Stimulated activated naive B cell treated with anti-CD40 and anti-IgM and Interleukin-4, amounts not matched to agents 10 μg/mL and 1 μg/mL and 100 μg/mL, for 72 hours (primary cell): ENCODE measurements at places on chromosomes 3 and 15.

DNA sequence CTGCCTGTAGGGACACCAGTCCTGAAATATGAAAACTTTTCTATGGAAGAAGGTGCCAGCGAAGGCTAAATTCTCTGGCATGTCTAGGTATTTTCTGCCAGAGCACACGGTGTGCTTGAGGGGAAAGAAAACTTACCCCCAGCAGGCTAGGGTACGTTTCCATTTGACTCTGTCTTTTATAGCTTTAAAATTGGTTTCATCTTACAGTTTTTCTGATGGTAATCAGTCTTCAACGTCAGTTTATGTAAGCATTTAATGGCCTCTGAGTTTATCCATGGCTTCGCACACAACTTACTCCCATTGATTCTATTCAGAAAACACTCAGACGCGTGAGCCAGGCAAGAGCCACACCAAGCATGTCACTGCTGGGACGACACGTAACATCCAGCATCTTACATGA, 249.7 kb downstream of the ADAMTS17 start:
- H3K4me1 ChIP-seq, result no peaks in the 10 kb centered on the region
- no peaks in the 10 kb centered on the region for H3K36me3 ChIP-seq
- no peak for DNase-seq
- H3K27ac ChIP-seq, result no peak overlapping the region
- H3K4me3 ChIP-seq, result no peak overlapping the region

DNA sequence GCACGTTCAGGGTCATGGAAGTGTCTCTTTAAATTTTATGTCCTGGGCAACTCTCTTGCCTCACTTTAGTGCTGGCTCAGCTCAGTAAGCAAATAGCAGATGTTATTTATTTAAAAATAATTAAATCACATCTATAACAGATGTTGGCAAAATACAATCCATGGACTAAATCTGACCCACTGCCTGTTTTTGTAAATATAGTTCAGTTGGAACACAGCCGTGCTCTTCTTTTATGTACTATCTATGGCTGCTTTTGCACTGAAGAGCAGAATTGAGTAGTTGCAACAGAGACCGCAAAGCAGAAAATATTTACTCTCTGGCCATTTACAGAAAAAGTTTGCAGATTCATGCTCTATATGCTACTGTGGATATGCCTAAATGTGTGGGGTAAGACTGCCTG, 79.2 kb downstream of the SAMMSON start:
- H3K4me1 ChIP-seq, result no peaks in the 10 kb centered on the region
- H3K27me3 ChIP-seq, result peaks cover 29% of the 10 kb centered on the region
- no peak overlapping the region for H3K27ac ChIP-seq
- no peak overlapping the region for H3K4me3 ChIP-seq
- no peak for DNase-seq

- no peak for DNase-seq
- H3K27me3 ChIP-seq, result no peaks in the 10 kb centered on the region
- H3K4me1 ChIP-seq, result no peaks in the 10 kb centered on the region
- no peak overlapping the region for H3K27ac ChIP-seq
- no peak overlapping the region for H3K4me3 ChIP-seq
These were observed 179.4 kb downstream of the SHOX2 start for GRCh38 chr3:157926822-157927221.

DNA sequence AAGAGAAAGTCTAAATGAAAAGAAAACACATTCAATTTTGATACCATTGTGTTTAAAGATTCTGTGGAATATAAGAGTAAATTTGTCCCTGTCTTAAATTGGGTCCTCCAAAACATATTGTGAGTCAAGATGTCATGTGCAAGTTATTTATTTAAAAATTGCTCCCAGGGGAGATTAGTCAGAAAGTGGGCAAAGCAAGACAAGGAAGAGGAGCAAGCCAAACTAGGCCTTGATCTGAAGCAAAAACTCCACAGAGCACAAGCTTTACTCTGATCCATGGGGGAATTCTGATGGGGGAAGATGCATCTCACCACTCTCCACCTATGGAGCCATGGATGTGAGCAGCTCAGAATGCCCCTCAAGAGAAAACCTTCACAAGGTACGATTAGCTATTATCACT, 342.8 kb upstream of the IL12A start:
- no peaks in the 10 kb centered on the region for H3K36me3 ChIP-seq
- no peak overlapping the region for H3K4me3 ChIP-seq
- no peaks in the 10 kb centered on the region for H3K4me1 ChIP-seq
- DNase-seq, result no peak

DNA sequence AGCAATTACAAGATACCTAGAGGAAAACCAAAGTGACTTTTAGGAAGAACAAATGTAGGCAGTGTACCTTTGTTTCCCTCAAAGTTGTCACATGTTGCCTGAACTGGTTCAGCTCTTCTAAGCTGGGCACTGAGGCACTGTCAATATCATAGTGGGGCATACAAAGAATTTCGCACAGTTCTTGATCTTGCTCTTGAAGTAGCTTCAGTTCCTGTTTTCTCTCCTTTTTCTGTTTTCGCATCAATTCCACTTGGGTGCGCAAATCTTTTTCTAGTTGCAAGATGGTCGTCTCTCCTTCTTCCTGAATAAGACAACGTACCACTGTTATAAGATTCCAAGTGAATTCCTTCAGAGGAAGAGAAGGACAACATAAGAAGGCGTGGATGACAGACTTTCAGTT, 12.7 kb downstream of the PRC1 start:
- H3K4me1 ChIP-seq, result peaks cover 16% of the 10 kb centered on the region
- H3K4me3 ChIP-seq, result peak overlapping the region; percentile 51
- DNase-seq, result peak; percentile 16
- peak overlapping the region; percentile 38 for H3K27ac ChIP-seq
- H3K27me3 ChIP-seq, result no peaks in the 10 kb centered on the region
- peaks cover 13% of the 10 kb centered on the region for H3K36me3 ChIP-seq

DNA sequence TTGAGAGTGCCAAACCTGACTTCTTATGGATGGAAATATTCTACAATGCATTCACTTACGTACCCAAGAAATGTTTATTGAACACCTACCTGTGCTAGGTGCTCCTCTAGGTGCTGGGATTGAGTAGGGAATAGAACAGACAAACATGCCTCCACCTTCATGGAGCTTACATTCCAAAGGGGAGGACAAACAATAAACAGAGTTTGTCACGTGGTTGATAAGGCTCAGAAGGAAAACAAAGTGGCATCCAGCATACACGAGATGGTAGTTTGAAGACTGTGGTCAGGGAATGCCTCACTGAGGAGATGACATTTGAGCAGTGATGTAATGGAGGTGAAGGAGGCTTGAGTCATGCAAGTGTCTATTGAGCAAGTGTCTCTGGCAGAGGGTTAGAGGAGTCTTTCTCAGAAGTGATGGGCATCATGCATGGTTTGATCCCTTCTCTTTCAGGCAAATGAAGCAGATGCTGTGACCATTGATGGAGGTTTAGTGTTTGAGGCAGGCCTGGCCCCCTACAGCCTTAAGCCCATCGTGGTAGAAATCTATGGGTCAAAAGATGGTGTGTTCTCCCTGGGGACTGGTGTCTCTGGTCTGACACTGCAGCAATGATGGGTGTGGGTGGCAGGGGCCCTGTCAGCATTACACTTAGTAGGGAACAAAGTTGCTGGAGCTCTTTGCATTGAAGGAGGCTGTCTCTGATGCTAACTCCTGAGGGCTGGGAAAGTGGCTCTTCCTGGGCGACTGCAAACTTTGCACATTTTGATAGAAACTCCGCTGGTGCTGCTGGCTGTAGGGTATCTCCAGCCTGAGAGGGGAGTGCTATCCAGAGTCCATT, 29.7 kb upstream of the TOPBP1 start:
- H3K4me1 ChIP-seq, result no peaks in the 10 kb centered on the region
- H3K27me3 ChIP-seq, result peaks cover 14% of the 10 kb centered on the region
- H3K36me3 ChIP-seq, result no peaks in the 10 kb centered on the region
- H3K4me3 ChIP-seq, result no peak overlapping the region

DNA sequence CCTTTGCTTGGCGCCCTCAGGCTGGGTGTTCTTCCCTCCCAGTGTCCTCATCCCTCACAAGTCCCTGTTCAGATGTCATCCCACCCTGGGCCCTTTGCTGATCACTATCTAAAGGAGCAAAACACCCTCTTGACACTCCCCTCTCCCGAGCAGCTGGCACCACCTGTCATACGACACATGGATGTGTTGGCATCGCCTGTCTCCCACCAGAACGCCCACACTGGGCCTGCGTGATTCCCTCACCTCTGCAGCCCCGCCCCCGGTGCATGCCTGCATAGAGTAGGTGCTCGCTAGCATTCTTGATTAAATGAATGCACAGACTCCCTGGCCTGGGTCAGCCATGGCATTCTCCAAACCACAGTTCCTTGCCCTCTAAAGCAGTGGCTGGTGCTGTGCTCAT, 75.8 kb downstream of the DNAJB8 start:
- H3K27me3 ChIP-seq, result no peaks in the 10 kb centered on the region
- peaks cover 12% of the 10 kb centered on the region for H3K36me3 ChIP-seq

- no peaks in the 10 kb centered on the region for H3K27me3 ChIP-seq
- peak overlapping the region; percentile 21 for H3K27ac ChIP-seq
- H3K4me3 ChIP-seq, result no peak overlapping the region
- peaks cover 66% of the 10 kb centered on the region for H3K36me3 ChIP-seq
These were observed 38.7 kb downstream of the PDIA5 start for GRCh38 chr3:123105201-123106189.

DNA sequence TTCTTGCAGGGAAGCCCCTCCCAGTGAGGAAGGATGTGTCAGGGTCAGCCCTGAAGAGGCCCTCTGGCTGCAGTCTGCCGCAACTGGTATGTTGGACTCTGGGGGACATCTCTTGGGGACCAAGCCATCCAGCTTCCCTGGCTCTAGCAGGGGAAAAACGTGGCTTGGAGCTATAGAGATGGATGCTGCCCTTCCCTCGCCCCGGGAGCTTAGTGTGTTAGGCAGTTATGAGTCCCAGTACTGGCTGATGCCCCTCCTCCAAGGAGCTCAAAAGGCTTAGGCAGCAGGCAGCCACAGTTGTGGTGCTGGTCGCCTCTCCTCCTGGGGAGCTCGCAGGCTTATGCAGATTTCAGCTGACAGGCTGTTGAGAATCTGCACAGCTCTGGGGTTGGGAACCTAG, 353.1 kb upstream of the GBE1 start:
- H3K27ac ChIP-seq, result no peak overlapping the region
- no peaks in the 10 kb centered on the region for H3K27me3 ChIP-seq
- H3K36me3 ChIP-seq, result no peaks in the 10 kb centered on the region
- DNase-seq, result no peak
- H3K4me1 ChIP-seq, result no peaks in the 10 kb centered on the region
- H3K4me3 ChIP-seq, result no peak overlapping the region

DNA sequence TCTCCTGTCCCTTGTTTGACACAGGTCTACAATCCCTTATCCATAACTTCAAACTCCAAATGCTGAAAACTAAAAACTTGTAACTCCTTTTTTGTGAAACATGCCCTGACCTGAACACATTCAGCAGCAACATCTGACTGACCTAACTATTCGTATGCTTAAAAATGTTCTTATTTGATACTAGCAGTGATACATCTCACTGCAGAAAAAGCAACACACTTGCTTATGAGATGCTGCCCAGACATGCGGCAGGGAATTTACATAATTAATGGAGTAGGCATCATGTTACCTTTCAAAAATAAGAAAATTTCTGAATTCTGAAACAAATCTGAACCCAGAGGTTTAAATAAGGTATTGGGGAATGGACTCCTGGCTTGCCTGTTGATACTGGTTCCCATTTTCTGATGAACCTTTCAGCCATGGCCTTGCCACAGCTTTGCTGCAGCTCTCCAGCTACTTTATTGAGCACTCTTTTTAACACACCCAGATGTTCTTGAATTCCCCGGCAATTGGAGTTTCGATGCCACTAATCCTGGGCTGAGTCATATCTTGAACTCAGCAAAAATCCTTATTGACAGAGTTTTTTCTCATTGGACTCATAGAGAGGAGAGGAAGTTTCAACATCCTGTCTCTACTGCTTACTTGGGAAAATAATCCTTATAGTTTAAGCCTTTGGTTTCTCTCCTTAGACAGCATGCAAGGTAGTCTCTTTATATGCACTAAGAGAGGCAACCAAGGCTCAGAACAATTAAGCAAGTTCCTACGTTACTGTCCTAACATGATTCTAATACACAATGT, 296.6 kb upstream of the LMCD1 start:
- H3K4me1 ChIP-seq, result no peaks in the 10 kb centered on the region
- H3K4me3 ChIP-seq, result no peak overlapping the region
- no peaks in the 10 kb centered on the region for H3K36me3 ChIP-seq
- no peaks in the 10 kb centered on the region for H3K27me3 ChIP-seq
- H3K27ac ChIP-seq, result no peak overlapping the region

GRCh38 chr3:88113311-88114162, 36.2 kb upstream of the C3orf38 start:
- H3K4me1 ChIP-seq, result peaks cover 10% of the 10 kb centered on the region
- H3K4me3 ChIP-seq, result no peak overlapping the region
- H3K27me3 ChIP-seq, result no peaks in the 10 kb centered on the region
- DNase-seq, result peak; percentile 24

DNA sequence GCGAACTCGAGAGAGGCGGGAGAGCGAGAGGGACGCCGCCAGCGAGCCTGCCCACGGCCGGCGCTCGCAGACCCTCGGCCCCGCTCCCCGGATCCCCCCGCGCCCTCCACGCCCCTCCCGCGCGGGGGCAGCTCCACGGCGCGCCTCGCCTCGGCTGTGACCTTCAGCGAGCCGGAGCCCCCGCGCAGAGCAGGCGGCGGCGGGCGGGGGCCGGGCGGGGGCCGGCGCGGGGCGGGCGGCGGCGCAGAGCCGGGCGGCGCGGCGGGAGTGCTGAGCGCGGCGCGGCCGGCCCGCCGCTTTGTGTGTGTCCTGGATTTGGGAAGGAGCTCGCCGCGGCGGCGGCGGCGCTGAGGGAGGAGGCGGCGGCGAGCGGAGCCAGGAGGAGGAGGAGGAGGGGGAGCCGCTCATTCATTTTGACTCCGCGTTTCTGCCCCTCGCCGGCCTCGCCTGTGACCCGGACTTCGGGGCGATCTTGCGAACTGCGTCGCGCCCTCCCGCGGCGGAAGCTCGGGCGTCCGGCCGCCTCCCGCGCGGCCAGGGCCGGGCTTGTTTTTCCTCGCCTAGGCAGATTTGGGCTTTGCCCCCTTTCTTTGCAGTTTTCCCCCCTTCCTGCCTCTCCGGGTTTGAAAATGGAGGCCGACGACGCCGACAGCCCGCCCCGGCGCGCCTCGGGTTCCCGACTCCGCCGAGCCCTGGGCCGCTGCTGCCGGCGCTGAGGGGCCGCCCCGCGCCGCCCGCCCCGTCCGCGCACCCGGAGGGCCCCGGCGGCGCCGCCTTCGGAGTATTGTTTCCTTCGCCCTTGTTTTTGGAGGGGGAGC, 524 bp downstream of the IGF1R start:
- peaks cover 23% of the 10 kb centered on the region for H3K27me3 ChIP-seq
- H3K4me1 ChIP-seq, result peaks cover 14% of the 10 kb centered on the region
- peak; percentile 23 for DNase-seq
- peaks cover 6% of the 10 kb centered on the region for H3K36me3 ChIP-seq
- H3K27ac ChIP-seq, result peak overlapping the region; percentile 96

- H3K27me3 ChIP-seq, result peaks cover 19% of the 10 kb centered on the region
- no peak for DNase-seq
- no peaks in the 10 kb centered on the region for H3K36me3 ChIP-seq
These were observed 12.7 kb downstream of the C3orf22 start for GRCh38 chr3:126546013-126546412.

GRCh38 chr3:61729038-61729634, 167.8 kb downstream of the PTPRG start:
- no peaks in the 10 kb centered on the region for H3K27me3 ChIP-seq
- H3K4me1 ChIP-seq, result no peaks in the 10 kb centered on the region
- no peaks in the 10 kb centered on the region for H3K36me3 ChIP-seq
